Inflammatory macrophage treated with lipopolysaccharide for 4 hours (primary cell): ENCODE measurements at places on chromosomes 3 and 15.
A peak's percentile ranks its signal among the peaks of the same experiment; 100 is the strongest.

GRCh38 chr15:31977812-31978661 is 52.3 kb upstream of the CHRNA7 start:
- peak; percentile 32 for DNase-seq

DNA sequence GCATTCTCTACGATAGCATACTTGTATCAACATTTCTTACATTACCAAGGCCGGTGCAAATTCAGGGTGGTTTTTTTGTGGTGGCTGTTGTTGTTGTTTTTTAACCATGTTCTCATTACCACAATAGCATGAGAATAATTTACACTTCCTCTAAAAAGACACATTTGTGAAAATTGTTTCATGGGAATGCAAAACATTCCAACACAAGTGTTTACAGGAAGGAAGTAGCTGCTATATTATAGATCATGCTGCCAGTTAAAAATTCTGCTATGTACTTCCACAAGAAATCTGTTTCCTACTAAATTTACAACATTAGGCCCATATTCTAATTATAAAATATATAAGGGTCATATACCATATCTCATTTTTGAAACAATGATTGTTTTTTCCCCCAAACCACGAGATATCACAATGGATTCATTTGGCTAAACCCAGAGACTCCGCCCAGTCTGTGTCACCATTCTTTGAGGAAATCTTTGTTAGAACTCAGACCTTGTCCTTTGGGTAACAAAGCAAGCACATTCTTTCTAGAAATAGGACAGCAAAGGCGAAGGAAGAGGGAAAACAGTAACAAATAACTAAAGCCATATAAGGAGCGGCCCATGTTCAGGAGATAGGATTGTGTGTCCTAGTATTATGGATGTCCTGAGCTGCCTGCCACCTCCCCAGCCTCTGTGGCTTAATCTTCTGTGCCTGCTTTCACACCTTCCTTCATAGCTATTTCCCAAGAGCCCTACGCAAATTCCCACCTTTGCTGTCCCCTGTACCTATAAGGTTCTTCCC is 60.1 kb downstream of the UACA start:
- DNase-seq = no peak

DNA sequence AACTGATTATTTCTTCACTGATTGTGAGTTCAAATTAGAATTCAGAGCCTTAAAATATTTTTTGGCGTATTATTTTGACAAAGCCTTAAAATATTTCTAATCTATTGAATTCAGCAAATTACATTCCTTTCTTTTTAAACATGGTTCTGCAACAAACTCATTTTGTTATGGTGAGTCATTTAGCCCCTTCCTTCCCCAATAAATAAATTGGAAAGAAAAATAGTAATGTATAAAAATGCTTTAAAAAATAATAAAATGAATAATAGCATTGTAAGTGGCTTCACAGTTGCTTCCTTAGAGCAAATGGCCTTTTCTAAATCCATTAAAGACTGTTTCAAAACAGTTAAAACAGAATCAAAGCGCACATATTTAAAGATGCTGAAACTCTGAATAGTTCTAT is 12.1 kb downstream of the CSNK1G1 start:
- no peak for DNase-seq

GRCh38 chr3:148226246-148226645 is 471.5 kb upstream of the AGTR1 start:
- no peak for DNase-seq

DNA sequence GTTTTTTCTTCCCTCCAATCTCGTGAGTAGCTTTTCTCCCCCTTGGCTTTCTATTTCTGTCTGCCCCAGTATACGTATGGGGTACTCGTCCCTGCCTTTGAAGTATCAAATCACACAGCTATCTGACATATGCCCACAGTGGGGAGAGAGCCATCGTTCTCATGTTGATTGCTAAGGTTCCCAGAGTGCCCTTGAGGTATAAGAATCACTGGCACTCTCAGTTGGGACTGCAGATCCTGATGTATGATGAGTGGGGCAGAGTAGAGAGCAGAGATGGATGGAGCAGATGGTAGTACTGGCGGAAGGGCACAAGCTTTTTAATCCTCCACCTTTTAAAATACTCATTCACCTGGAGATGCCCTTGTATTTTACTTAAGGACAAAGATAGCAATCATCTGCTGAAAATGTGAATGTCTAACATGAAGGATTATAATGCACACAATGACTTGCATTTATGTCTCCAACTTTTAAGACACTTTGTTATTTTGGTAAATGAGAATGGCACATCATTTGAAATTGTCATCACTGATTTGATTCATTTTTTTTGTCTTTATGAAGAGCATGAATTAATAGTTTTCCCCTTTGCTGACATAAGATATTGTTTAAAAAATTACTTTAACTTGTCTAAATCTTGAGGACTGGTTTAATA is 239.6 kb downstream of the NR1D2 start:
- no peak for DNase-seq

- no peak for DNase-seq
Observed at GRCh38 chr3:27166888-27167287, 202.3 kb downstream of the NEK10 start.

DNA sequence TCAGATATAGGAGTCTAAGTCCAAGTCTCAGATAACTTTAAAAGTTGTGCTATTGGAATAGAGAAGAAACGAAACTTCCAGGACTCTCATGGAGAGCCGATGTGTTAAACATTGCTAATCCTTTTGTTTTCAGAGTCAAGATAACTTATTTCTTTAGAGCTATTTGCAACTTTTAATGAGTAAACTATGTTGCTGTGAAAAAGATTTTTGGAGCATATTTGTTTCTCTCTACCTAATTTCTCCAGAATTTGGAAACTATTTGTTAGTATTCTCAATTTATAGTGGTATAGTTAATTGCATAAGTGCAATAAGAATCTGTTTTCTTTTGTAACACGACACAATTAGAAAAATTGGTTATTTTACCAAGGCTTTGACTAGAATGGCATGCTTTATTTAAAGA is 588.9 kb downstream of the NTRK3 start:
- no peak for DNase-seq

- DNase-seq = no peak
Observed at GRCh38 chr3:191355406-191355805, 25.1 kb upstream of the UTS2B start.

- DNase-seq = peak; percentile 84
Observed at GRCh38 chr3:71392251-71392650, 191.3 kb downstream of the FOXP1 start.

DNA sequence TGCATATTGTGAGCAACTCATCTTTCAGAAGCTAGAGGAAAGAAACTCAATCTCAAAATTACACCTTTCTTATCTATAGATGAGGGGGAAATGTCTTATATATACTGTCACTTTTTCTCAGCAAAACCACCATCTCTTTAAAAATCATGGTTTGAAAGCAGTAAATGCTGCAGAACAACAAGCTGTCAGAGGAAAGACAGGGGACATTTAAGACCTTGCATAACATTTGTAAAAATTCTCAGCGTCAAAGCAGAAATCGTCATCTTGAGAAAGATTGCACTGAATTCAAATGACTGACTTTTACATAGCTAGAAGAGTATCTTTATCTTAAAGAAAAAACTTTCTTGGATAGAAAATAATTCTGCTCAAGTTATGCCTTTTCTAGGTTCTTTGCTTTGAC is 122.2 kb upstream of the CADPS start:
- DNase-seq = no peak

DNA sequence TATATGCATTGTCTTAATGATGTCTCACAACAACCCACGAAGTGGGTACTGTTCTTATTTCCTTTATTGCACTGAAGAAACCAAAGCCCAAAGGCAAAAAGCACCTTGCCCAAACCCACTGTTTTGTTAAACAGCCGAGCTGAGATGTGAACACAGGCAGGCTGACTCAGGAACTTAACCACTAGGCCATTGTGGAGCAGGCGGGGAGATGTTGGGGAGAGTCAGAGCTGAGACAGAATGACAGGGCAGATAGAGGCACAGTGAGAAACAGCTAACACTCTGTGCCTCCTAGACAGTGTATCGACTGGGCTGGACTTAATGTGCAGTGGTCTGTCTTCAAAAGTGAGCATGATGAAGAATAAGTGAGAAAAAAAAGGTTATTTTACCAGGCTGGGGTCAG is 56.5 kb downstream of the RPLP1 start:
- no peak for DNase-seq

GRCh38 chr15:89805241-89806209 is 9.1 kb downstream of the ANPEP start:
- no peak for DNase-seq

DNA sequence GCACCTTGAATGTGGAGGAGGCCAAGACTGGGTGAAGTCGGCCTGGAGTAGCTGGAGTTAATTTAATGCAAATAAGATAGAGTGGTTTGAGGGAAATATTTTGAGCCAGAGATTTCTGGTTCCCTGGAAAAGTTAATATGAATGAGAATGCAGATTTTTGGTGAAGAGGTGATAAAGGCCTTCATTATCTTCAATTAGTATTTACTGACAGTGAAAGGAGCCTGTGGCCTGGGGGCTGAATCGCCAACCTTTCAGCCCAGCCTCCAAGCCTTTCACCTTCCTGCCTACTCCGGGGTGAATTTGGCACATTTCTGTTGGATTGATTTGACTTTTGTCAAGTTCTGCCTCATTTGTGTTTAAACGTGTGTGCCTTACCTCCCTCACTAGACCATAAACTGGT is 147.8 kb downstream of the SOX2 start:
- no peak for DNase-seq

- DNase-seq = no peak
Observed at GRCh38 chr3:196186651-196187573, 24.3 kb downstream of the ZDHHC19 start.

- DNase-seq = no peak
Observed at GRCh38 chr3:56428667-56429066, 39.6 kb downstream of the ERC2 start.

GRCh38 chr3:132662212-132662611 is 2.1 kb downstream of the UBA5 start:
- DNase-seq = no peak

GRCh38 chr3:72009851-72010443 is 225.0 kb upstream of the PROK2 start:
- peak; percentile 92 for DNase-seq

DNA sequence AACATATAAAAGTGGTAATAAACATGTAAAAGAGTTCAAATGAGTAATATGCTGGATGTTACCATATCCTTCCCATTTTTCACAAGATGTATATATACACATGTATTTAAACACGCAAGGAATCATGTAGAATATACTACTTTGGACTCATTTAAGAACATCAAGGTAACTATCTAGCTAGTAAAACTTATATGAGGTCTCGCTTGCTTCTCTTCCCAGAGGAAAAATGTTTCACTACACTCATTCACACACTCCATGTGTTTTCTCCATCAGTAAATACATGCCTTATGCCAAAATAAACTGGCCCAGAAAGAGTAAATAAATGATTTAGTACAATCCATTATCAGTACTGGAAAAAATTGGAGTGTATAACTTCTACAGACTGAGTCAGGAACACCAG is 229.2 kb upstream of the MME start:
- no peak for DNase-seq

GRCh38 chr3:142586803-142587406 is 8.4 kb upstream of the ATR start:
- peak; percentile 57 for DNase-seq

- DNase-seq = no peak
Observed at GRCh38 chr15:48603922-48604321, 41.6 kb downstream of the FBN1 start.

- DNase-seq = no peak
Observed at GRCh38 chr3:183259087-183259486, 6.0 kb downstream of the B3GNT5 start.

- no peak for DNase-seq
Observed at GRCh38 chr15:94250801-94251200, 19.4 kb downstream of the MCTP2 start.
